GM23248 (cell line): ENCODE measurements at places on chromosomes 11 and 22.

- no peak for DNase-seq
Measured at GRCh38 chr11:46455834-46456233, 64.3 kb upstream of the CHRM4 start.

DNA sequence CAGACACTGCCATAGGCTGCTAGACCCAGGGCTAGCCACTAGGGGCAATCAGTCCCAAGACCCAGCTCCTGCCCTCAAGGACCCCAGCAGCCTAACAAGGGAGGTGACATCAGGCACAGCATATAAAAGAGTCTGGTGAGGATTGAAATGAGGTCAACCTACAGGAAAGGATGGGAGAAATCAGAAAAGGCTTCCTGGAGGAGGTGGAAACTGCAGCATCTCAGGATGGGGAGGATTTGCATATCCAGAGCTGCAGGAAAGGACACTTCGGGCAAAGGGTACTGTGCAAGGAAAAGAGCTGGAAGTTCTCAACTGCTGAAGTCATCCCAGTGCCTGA lies 2.9 kb upstream of the ARFGAP2 start:
- DNase-seq: peak; percentile 66

- peak; percentile 83 for DNase-seq
Measured at GRCh38 chr11:57597916-57598830, 688 bp downstream of the SERPING1 start.

DNA sequence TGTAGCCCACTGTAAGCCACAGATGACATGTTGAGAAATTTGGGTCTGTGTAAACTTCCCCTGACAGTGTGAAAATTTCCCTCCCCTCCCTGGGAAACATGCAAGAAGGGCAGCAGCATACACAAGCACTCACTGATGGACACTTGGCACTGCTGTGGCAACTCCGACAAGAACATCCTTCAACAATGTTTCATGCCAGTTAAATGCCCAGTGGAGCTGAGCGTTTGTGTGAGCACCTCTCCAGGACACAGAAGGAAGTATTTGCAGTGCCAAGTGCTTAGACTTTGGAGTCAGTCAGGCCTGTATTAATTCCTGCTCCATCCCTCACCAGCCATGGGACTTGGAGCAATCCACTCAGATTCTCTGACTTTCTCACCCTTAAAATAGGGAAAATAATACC lies 17.7 kb downstream of the C11orf87 start:
- DNase-seq: no peak

GRCh38 chr11:97069160-97069559 lies 679.3 kb downstream of the JRKL start:
- DNase-seq: no peak

GRCh38 chr11:128747728-128748148 lies 53.9 kb downstream of the FLI1 start:
- DNase-seq: no peak

DNA sequence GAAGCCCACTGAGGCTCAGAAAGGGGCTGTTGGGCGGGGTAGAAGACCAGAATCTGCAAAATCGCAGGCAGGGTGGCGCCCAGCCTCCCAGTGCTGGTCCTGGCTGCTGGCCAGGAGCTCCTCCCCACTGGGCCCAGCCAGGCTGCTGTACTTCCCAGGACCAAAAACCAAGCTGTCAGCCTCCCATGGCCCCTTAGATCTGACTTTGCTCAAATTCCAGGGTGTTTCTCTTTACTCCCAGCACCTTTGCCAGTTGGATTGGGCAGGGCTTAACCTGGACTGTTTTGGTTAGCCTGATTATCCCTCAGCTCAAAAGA lies 44.2 kb upstream of the WEE1 start:
- DNase-seq: peak; percentile 40

DNA sequence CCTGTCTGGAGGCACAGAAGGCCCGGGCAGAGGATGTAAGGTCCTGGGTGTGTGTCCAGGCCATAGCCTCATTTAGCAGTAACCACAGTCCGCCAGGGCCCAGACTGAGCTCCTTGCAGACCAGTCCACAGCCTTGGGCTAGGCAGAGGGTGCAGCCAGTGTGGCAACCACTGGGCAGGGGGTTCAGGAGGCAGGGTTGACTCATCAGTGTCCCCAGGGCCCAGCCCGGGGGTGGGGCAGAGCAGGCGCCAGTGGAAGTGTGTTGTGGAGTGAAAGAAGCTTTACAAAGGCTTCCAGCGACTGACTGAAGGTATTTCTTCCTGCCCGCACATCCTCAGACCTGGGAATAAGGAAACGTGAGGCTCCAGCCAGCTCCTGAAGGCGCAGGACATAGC lies 27.7 kb upstream of the WNT11 start:
- peak; percentile 30 for DNase-seq

DNA sequence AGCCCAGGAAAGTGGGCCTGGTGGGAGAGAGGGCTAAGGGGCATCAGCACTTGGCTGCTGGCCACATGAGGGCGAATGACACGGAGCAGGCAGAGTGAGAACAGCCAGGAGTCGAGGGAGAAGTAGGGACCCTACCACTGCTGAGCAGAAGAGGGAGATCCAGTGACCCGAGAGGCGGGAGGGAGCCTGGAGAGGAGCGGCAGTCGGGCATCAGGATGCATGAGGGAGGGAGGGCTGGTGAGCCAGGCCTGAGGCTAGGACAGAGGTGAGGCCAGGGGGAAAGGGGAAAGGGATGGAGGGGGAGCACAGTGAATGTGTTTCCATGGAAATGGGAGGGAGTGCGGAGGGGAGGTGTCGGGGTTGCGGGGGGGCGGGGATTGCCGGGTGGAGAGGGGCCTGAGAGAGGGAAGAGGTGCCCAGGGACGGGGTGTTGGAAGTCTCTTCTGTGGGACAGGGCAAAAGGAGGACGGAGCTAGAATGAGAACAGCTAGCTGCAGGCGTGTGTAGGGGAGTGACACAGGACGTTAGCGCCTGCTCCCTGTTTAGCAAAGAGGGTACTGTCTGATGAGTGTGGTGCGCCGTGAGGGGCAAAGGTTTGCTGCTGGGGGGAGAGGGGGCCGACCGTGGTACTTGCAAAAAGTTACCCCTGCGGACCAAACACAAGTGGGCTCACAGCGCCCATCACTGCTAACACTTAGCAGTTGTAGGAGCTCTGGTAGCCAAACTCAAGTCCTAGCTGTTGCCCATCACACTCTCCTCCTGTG lies 37.1 kb upstream of the WNT11 start:
- DNase-seq: no peak

GRCh38 chr22:40407831-40408717 lies 37.7 kb downstream of the SGSM3 start:
- DNase-seq: no peak

GRCh38 chr22:28402060-28402459 lies 277.6 kb downstream of the TTC28 start:
- no peak for DNase-seq

- DNase-seq: peak; percentile 72
Measured at GRCh38 chr11:126194121-126194543, 17.3 kb downstream of the RPUSD4 start.

DNA sequence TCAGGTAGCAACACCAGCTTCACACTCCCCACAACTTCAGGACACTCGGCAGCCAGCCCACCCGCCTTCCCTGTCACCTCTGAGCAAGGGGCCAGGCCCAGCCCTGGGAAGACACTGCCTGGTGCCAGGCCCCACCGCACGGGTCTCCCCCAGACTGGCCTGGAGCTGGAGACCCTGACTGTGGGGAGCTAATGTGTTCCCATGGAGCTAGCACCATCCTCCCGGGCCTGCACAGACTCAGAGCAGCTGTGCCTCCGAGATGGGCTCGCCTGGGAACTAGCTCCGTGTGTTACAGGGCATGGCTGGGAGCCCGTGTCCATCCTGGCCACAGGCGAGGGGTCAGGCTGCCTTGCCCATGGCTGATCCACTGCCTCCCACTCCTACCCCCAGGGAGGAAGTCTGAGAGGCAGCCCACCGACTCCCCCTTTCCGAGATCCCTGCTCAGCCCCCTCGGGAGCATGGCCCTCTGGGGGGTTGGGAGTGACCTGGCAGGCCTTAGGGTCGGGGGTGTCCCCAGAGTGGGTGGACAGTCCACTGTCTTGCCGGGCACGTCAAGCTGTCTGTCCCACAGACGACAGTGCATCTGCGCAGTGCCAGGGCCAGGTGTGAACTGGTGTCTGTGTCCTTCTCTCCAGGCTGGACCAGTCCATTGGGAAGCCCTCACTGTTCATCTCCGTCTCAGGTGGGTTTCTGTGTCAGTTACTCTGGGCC lies 76.7 kb upstream of the KCNQ1OT1 start:
- DNase-seq: no peak

- peak; percentile 12 for DNase-seq
Measured at GRCh38 chr11:71931245-71931602, 2.4 kb downstream of the RNF121 start.

DNA sequence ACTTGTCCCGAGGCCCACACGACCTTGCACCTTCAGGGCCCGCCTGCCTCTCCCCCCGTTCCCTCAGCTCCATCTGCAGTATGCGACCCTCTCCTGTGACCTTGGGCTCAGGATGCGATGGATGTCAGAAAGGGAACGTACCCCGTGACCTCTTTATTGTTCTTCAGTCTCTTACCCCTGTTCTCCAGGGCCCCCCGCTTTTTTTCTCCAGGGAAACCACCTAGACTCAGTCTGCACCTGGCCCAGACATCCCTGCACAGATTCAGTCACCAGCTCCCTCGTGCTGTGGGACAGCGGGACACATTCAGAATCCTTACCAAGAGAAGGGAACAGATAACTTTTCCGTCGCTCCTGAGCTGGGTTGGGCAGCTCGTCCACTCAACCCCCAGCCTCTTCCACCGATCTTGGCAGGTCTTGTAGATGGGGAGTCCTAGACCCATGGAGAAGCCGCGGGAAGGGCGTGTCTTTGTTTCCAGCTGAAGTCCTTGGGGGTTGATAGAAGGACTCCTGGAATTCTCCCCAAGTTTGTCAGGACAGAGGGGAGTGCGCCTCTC lies 1.4 kb upstream of the PHOX2A start:
- no peak for DNase-seq

DNA sequence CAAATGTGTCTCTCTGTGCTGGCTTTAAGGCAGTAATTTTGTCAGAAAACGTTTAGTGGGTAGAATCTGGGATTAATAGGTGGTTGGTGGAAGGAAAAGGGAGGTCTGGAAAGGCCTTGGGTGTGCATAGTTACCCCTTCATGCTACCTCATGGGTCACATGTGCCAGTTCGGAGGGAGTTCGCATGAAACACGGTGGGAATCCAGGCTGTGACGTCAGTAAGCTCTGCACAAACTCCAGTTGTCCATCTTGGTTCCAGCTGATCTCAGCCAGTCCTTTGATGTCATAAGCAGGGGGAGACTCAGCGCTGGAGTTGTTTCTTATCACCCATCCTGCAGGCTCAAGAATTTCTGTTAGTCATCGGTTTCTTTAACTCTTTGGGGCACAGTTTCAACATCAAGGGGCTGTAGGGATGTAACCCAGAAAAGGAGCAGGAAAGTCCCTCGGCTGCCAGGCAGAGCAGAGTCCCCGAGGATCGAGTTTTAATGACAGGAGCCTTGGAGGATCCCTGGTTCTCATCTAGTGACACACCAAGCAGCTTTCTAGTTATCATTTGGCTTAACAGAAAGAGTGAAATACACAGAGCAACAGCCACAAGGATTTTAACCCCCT lies 28.9 kb downstream of the MOV10L1 start:
- DNase-seq: peak; percentile 67

- peak; percentile 46 for DNase-seq
Measured at GRCh38 chr11:72732329-72732728, 19.9 kb downstream of the ARAP1 start.

GRCh38 chr22:16658068-16658467 lies 65.5 kb upstream of the CCT8L2 start:
- DNase-seq: no peak

DNA sequence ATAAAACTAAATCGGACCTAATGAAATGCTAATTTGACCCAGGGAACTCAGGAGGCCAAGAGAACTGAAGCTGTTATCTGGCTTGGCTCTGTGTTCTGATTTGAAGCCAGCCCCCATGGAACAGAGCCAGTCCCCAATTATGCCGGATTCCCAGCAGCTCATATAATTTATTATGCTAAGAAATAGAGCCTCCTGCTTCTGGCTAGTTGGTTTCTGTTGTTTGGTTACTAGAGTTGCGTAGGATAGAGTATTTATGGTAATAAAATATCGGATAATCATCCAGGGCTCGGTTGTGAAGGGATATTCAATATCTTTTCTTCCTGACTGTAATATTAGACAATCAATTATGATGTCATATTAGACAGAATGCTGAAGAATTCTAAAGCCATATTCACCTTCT lies 120.4 kb upstream of the TTC12 start:
- no peak for DNase-seq

DNA sequence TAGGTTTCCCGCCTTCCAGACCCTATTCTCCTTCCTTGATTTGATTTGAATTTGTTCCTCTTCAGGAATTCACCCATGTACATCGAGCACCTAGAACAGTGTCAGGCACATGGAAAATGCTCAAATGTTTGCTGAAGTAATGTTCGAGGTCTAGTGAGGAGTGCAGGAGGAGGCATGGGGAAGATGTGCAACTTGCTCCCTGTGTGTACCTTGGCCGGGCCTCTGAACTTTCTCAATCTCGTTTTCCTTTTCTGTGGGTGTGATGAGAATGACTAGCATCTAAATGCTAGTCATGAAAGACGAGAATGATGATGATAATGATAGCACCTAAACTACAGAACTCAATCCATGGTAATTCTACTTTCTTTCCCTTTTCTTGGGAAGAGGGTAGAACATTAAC lies 279.1 kb upstream of the PLET1 start:
- DNase-seq: no peak

DNA sequence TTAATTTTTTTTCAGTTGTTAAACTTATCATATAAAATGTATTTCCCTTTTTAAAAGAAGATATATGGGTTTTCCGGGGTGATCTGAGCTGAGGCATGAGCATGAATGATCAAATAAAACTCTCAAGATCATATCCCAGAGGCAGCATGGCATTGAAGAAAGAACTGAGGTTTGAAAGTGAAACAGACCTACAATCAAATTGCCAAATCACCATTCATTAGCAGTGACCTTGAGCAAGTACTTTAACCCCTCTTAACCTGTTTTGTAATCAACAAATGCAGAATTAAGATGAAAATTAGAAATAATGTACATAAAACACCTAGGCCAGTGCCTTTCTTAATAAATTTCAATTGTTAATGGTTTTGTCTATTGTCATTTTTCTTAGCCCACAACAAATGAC lies 116.0 kb downstream of the RBFOX2 start:
- no peak for DNase-seq

GRCh38 chr22:28029201-28029948 lies 110.3 kb upstream of the PITPNB start:
- peak; percentile 27 for DNase-seq
